Muscle of back (tissue), 13 donors: ENCODE measurements at places on chromosomes 13 and 19.

DNA sequence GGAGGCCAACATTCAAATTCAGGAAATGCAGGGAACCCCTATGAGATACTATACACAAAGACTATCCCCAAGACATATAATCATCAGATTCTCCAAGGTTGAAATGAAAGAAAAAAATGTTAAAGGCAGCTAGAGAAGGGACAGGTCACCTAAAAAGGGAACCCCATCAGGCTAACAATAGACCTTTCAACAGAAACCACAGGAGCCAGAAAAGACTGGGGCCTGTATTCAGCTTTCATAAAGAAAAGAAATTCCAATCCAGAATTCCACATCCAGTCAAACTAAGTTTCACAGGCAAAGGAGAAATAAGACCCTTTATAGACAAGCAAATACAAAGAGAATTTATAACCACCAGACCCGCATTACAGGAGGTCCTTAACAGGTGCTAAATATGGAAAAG, 1703.6 kb upstream of the PRR20A start:
- no peak for DNase-seq

GRCh38 chr19:18176367-18177310, 3.0 kb downstream of the IFI30 start:
- DNase-seq, result no peak

DNA sequence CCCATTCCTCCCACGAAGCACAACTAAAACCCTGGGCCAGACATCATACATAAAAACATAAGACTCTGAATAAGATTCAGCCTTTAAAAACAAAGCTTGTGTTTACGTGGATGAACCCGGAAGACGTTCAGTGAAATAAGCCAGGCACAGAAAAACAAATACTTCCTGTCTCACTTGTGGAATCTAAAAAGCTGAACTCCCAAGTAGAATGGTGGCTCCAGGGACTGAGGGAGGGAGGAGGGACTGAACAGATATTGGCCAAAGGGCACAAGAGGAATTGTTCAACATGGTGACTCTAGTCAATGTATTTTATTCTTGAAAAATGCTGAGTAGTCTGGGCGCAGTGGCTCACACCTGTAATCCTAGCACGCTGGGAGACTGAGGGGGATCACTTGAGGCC, 35.7 kb upstream of the TPM4 start:
- DNase-seq, result no peak

DNA sequence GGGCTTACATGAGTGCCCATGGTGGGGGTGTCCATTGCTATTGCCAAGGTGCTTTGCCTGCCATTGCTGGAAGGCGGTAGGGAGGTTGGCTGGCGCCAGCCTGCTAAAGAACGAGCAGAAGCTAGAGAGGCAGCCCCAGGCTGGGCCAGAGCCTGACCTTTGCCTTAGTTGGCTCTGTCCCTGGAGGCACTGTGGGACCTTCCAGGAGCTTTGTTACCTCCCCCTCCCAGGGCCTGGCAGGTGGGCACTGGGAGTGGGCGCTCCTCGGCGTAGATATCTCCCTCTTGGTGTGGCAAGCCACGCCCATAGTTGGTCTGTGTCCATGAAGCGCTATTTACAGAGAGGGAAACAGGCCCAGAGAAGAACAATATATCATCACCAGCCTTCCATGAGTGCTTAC, 2.3 kb upstream of the SLC25A42 start:
- no peak for DNase-seq

GRCh38 chr13:64528838-64529237, 2701.3 kb downstream of the PCDH9 start:
- DNase-seq, result no peak
